ENCODE measurements at places on chromosomes 13 and 19.

DNA sequence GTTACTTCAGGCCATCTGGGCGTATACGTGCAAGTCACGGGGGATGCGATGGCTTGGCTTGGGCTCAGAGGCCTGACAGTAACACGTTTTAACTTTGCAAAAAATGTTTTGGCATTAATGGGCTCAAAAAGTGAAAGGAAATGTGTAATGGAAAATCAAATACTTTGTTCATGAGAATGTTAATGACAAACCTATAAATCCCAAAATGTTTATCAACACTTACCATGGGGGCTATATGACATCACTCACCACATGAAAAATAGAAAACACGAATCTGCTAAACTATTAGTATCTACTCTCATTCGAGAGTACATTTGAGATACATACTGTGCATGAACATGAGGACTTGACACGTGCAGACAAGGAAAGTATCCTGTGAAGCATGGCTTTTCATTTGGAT, 91.7 kb downstream of the FAM216B start:
- DNase-seq, result no peak

DNA sequence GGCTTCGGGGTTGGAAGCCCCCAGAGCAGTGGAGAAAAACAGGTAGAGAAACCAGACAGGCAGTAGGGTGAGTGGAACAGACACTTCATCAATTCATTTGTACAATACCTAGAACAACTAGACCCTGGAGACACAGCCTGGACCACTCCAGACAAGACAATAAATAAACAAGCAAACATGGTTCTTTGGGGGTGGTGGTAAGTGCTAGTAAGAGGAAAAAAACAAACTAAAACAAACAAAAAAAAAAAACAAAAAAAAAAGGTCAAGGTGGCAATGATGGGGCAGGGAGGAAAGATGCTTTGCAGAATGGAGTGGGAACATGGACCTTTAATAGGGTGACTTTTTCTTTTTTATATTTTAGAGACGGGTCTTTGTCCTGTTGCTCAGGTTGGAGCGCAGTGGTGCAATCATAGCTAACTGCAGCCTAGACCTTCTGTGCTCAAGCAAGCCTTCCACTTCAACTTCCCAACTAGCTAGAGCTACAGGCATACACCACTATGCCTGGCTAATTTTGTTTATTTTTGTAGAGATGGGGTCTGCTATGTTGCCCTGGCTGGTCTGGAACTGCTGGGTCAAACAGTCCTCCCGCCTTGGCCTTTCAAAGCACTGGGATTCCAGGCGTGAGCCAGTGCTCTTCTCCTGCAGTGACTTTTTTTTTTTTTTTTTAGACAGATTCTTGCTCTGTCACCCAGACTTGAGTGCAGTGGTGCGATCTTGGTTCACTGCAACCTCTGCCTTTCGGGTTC, 3.1 kb downstream of the JUNB start:
- DNase-seq, result no peak

- DNase-seq, result no peak
Measured at GRCh38 chr13:49368688-49369087, 75.2 kb downstream of the CAB39L start.

GRCh38 chr13:78121459-78122348, 203.1 kb upstream of the EDNRB start:
- no peak for DNase-seq

DNA sequence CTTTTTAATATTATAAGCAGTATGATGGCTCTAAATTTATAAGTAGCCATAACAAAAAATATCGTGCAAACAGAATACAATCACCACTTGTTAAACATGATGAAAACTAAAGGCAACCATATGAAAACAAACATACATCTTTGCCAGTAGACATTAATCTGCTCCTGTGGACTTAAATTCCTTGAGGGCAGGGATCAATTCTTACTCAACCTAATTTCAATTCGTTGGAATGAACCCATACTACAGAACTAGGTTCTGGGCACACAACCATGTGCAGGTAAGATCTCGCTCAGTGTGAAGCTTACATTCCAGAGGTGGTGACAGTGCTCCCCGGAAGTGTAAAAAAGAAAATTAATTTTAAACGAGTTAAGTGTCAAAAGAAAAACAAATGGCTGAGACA, 13.4 kb downstream of the TBC1D4 start:
- no peak for DNase-seq

DNA sequence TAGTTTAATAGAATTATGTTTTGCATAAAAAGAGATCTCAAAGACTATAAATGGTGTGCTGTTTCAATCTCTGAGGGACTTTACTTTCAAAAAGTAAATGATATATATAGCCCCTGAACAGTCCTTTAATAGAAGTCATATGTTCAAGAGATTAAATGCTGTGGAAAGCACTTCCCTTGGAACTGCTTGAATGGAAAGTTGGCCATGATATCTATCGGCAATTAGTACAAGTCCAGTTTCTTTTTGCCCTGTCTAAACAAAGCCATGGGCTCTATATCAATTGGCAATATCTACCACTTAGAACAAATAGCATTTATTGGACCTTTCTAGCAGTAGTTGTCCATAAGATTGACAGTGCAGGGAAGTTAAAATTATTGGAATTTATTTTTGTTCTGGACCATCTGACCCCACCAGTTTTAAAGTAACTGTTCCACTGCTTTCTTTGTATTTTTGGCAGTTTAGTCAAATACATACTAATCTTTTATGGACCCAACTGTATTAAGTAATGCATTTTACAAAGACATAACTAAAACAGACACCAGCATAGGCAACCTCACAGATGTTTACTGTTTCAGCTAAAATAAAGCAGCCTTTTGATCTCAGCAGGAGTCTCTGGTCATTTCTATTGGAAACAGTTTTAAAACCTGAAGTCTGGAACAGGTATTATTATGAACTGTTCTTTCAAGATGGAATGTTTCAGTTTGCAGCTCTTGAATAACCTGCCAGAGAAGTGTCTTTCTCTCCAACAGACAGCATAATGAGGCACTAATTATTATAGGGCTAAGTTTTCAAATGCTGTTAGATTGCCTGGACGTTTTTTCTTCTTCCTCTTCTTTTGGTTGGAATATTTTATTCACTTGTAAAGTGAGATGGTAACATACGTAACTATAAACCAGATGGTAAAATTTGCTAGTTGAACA, 282.6 kb downstream of the DCLK1 start:
- no peak for DNase-seq

GRCh38 chr13:39773833-39774232, 118.4 kb downstream of the COG6 start:
- no peak for DNase-seq

- no peak for DNase-seq
Measured at GRCh38 chr13:86922936-86923335, 748.2 kb upstream of the SLITRK5 start.

DNA sequence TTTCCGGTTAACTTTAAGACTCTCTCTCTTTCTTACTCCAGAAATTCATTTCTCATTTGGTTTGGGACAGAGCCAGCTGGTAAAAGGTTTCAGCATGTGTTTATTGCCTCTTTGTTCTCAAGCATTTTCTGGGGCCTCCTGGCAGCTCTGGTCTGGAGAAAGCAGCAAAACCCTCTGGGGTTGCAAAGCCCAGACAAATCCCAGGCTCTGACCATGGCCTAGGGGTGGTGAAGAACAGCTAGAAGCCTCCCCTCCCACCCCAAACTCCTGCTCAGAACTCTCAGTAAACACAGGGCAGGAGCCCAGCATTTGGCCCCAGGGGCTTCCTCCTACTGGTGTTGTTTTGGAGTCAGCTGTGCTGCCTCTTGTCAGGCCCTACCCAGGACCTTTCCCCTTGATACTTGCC, 124.2 kb upstream of the SERP2 start:
- DNase-seq, result no peak

GRCh38 chr13:85303630-85304029, 495.6 kb downstream of the SLITRK6 start:
- no peak for DNase-seq

DNA sequence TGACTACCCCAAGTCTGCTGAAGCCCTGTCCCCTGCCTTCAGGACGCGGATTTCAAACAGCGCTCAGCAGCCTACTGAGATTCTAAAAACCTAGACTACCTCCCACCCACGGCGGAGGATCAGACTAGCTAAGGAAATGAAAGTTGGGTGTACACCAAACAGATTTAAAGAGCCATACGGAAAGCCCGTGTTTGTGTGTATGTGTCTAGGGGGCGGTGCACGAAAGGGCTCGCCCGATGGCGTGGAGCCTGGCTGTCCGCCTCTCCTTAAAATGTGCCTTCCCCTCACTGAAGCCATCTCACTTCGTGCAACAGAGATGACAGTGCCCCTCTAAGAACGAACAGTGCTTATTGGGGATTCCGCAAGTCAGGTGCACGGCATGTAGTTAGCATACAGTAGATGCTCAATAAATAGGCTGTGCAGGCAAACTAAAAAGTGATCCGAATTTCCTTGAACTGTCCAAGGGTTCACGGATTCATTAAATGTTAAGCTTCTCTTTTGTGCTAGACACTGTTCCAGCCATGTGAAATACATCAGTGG, 639 bp downstream of the LENG1 start:
- no peak for DNase-seq

DNA sequence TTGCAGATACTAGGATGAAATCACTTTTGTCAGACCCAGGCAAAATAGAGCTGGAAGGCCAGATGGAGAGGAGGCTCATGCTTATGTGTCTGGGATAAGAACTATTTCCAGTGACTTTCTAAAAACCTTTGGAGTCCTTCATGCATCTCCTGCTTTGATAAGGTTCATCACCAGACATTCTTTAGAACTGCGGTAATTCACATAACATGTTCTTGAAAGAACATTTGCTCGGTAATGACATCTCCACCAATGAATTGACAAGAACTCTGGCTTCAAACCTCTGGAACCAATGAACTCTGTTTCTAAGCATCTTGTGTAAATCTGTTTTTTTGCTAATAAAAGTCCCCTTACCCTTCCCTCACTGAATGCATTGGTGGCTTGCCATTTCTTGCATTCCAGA, 112.0 kb upstream of the KL start:
- DNase-seq, result no peak

- no peak for DNase-seq
Measured at GRCh38 chr13:29654384-29654783, 58.9 kb upstream of the SLC7A1 start.

- DNase-seq, result no peak
Measured at GRCh38 chr13:28136916-28137315, 1.4 kb upstream of the PAN3 start.

DNA sequence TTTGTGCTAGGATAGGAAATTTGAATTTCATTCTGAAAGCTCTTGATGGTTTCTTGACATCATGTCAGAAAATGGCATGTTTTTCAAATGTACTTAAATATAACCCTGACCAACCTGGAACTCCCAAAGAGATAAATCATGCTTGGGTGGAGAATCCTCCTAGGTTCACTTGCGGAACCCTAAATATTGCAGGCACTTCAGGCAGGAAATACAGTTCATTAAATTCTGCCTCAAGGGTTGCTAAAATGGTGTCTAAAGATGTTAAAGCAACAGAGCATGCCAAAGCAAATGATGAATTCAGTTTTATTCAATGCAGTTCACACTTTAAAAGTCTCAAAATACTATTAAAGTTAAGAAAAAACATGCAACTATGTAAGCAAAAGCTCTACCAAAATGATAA, 415.9 kb downstream of the SLITRK6 start:
- DNase-seq, result no peak

GRCh38 chr19:49770529-49770928, 3.7 kb downstream of the AP2A1 start:
- DNase-seq, result no peak

- DNase-seq, result no peak
Measured at GRCh38 chr13:45917019-45917418, 65.5 kb upstream of the SIAH3 start.

DNA sequence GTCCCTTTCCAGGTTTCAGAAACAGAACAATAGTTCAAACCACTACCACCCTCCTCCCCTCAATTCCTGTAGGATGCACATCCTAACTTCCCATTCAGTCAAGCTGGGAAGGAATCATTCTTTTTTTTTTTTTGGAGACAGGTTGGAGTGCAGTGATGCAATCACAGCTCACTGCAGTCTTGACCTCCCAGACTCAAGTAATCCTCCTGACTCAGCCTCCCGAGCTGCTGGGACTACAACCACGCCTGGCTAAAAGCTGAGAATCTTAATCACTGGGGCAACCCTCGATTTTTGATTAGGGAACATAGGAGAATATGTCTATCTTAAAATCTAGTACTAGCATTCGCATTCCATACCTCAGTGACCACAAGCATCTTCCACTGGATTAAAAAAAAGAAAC, 146.2 kb downstream of the ABCC4 start:
- no peak for DNase-seq

- DNase-seq, result no peak
Measured at GRCh38 chr13:29852472-29853054, 2.1 kb upstream of the UBL3 start.

GRCh38 chr19:13748169-13748828, 16.0 kb upstream of the MRI1 start:
- DNase-seq, result no peak

DNA sequence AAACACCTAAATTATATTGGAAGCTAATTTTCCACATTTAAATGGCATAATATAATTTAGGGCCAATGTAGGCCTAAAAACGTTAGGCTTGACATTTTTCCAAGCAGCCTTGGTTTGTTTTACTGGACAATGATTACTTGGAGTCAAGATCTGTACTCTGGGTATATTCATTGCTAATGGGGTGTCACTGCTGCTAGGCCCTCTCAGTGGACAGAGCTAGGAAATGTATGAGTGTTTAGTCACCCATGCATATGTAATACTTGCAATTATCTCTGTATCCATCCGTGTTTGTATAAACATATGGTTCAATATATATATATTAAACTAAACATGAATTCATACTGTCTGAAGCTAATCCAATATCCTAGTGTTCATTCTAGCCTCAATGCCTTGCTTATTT, 598.1 kb downstream of the DCT start:
- DNase-seq, result no peak

- DNase-seq, result no peak
Measured at GRCh38 chr13:98992355-98992754, 14.5 kb upstream of the DOCK9 start.

GRCh38 chr19:14699641-14700040, 9.8 kb downstream of the ZNF333 start:
- DNase-seq, result no peak

DNA sequence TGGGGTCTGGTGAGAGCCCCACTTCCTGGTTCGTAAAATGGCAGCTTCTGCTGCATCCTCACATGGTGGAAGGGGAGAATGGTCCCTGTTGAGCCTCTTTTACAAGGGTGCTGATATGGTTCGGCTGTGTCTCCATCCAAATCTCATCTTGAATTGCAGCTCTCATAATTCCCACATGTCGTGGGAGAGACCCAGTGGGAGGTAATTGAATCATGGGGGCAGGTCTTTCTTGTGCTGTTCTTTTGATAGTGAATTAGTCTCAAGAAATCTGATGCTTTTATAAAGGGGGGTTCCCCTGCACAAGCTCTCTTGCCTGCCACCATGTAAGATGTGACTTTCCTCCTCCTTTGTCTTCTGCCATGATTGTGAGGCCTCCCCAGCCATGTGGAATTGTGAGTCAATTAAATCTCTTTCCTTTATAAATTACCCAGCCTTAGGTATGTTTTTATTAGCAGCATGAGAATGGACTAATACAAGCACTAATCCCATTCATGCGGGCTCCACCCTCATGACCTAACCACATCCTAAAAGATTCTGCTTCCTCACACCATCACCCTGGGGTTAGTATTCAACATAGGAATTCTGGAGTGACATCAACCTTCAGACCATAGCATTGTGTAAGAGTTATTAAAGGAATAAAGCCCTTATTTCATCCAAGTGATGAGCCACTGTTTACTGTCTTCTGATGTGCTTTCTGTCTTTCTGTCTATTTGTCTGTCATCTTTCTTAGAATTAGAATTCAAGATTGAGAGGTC, 159.0 kb upstream of the IRS2 start:
- no peak for DNase-seq

- DNase-seq, result peak; percentile 52
Measured at GRCh38 chr13:42594481-42595252, 20.7 kb downstream of the TNFSF11 start.

GRCh38 chr13:92716749-92717148, 509.9 kb upstream of the GPC6 start:
- no peak for DNase-seq
